ENCODE measurements at places on chromosomes 16 and 17.

GRCh38 chr17:57823469-57824401 lies 26.1 kb downstream of the MRPS23 start:
- no peak for DNase-seq

DNA sequence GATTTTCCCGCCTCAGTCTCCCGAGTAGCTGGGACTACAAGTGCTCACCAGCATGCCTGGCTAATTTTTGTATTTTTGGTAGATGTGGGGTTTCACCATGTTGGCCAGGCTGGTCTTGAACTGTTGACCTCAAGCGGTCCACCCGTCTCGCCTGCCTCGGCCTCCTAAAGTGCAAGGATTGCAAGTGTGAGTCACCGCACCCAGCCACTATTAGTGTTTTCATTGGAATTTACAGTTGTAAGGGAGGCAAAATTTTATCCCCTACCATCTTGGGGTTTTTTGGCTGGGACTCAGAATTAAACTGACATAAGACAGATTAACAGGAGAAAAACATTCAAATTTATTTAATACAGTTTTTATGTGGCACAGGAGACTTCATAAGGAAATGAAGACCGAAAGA lies 12.3 kb upstream of the MYCBPAP start:
- DNase-seq: no peak

DNA sequence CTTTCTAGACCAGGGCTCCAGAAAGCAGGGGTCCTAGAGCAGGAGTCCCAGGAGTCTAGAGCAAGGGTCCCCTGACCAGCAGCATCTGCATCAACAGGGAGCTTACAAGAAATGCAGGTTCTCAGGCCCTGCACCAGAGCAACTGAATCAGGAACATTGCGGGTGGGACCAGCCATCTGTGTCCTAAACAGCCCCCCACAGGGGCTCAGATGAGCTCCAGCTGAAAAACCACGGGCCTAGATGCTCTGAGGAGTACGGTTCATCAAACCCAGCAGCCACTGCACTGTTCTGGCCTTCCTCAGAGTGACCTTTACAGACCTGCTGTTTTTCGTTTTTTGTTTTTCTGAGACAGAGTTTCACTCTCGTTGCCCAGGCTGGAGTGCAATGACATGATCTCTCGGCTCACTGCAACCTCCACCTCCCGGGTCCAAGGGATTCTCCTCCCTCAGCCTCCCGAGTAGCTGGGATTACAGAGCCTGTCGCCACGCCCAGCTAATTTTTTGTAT lies 438.2 kb downstream of the SOX9 start:
- DNase-seq: no peak

- DNase-seq: no peak
Observed at GRCh38 chr16:31868164-31868563, 5.4 kb upstream of the ZNF267 start.

GRCh38 chr16:85746460-85747215 lies 4.3 kb downstream of the C16orf74 start:
- no peak for DNase-seq

- no peak for DNase-seq
Observed at GRCh38 chr17:75876938-75877751, 1.2 kb downstream of the TRIM47 start.

- no peak for DNase-seq
Observed at GRCh38 chr16:65271996-65272395, 150.1 kb upstream of the CDH11 start.

GRCh38 chr16:23527961-23528643 lies 17.8 kb upstream of the GGA2 start:
- no peak for DNase-seq

DNA sequence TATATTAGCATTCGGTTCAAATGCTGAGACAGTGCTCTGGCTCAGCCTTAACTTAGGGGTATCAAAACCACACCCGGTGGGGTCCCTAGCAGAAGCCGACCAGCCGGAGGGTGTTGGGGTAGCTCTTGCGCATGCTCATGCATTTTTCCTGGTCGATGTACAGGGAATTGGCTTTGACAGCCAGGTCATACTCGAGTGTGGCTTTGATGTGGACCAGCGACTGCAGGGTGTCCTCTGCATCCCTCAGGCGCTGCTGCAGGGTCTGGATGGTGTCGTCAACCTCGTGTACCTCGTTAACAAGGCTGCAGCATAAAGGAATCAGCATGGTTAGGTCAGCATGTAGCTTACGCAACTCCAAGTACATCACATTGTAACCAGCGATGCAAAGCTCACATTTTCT lies 37.5 kb downstream of the TEKT3 start:
- DNase-seq: no peak

DNA sequence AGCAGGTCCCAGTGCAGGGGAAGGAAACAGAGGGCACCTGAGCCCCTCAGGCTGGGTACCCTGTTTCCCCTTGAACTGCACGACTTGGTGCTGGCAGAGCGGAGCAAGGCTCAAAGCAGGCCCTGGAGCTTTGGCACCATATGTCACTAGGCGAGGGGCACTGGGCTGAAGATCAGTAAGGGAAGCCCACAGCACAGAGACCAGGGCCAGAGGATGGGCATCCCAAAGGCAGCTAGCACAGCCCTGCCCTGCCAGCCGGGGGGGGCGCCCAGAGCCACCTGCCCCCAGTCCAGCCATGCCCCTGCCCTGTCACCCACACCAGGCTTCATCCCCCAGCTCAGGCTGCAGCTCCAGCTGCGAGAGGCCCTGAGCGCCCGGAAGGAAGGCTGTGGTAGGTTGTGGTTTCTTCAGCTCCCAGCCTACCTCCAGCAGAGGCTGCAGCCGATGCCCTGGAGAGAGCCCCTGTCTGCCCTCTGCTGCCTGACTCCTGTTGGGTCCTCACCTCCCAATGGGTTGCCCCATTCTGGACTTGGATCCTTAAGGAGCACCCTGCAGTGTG lies 10.9 kb downstream of the NHERF1 start:
- no peak for DNase-seq

DNA sequence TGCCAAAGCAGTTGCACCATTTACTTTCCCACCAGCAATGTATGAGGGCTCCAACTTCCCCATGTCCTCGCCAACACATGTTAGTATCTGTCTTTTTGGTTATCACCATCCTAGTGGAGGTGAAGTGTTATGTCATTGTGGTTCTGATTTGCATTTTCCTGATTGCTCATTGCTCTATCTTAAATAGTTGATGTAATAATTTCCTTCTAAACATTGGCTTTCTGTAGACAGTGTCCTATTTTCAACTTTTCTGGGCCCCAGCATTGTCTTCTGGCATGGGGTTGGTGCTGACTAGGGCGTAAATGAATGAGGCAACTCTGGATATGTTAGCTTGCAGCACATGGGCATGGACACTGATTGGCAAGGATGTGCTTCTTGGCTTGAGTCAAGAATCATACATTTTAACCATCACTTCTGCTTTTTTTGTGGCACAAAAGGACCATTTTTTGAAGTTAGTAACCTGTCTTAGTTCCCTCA lies 25.1 kb downstream of the PLCG2 start:
- no peak for DNase-seq

- DNase-seq: no peak
Observed at GRCh38 chr16:22648141-22648540, 137.4 kb downstream of the NPIPB5 start.
